ENCODE measurements at places on chromosomes 4 and X.

- no peak for DNase-seq
These were observed 57.4 kb downstream of the PTTG2 start for GRCh38 chr4:38017609-38018008.

- no peak for DNase-seq
These were observed 13.8 kb upstream of the CRLF2 start for GRCh38 chrX:1226249-1226648.

GRCh38 chr4:170274616-170275015 lies 184.9 kb upstream of the AADAT start:
- DNase-seq = no peak

- DNase-seq = no peak
These were observed 252.6 kb upstream of the MAD2L1 start for GRCh38 chr4:120319046-120319767.

DNA sequence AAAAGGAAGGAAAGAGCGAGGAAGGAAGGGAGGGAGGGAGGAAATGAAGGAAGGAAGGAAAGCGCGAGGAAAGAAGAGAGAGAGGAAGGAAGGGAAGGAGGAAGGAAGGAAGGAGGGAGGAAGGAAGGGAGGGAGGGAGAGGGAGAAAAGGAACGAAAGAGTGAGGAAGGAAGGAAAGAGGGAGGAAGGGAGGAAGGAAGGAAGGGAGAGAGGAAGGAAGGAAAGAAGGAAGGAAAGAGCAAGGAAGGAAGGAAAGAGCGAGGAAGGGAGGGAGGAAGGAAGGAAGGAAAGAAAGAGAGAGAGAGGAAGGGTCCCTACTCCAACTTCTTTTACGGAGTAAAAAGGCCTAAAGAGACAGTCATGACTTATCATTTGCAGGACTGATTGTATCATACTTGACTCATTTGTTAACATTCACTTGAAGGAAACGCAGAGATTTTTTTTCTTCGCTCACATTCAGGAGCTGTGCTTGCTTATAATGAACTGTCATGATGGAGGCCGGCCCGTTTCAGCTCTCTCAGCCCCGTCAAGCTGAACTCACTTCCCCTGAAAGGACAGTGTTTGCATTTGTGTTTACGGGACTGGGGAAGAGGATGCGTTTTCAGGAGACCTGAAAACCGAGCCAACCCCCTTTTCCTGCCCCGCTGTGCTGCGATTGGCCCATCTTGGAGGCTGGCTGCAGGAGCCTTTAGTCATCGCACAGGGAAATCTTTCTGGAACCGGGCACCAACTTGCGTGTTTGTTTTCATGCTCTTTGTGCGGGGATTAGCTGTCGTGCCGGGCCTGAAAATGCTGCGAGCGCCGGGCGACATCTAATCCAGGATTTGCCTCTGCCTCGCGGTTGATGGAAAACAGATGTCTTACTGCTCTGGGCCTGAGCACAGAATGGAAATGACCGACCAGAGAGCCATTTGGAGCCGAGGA lies 17.8 kb downstream of the TRIM2 start:
- peak; percentile 63 for DNase-seq

DNA sequence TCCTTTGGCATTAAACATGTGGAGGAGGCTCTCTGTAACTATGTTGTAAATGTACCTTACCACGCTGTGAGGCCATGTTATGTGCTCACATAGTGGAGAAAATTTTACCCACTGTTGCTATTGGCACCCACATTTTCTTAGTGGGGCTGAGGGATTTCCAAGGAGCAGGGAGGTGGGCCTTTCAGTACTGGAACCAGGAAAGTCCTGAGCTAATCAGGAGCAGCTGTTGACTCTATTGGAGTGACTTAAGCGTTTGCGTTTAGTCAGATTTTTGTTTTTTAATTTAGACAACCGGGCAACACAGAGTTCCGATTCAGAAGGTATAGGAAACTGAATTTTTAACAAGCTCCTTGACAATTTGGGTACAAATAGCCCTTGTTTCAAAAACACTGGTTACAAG lies 30.7 kb upstream of the WDR17 start:
- DNase-seq = no peak

All from HFF-Myc (cell line).